Tibial artery (tissue), 4 donors: ENCODE measurements at places on chromosomes 3 and 15.

- no peak overlapping the region for H3K27ac ChIP-seq
- no peaks in the 10 kb centered on the region for H3K36me3 ChIP-seq
- H3K27me3 ChIP-seq, result no peaks in the 10 kb centered on the region
- H3K4me1 ChIP-seq, result no peaks in the 10 kb centered on the region
Observed at GRCh38 chr3:119538772-119539171, 20.6 kb downstream of the CD80 start.

GRCh38 chr15:75136118-75136517 is 65.6 kb upstream of the C15orf39 start:
- H3K27ac ChIP-seq, result no peak overlapping the region
- H3K36me3 ChIP-seq, result no peaks in the 10 kb centered on the region
- peaks cover 8% of the 10 kb centered on the region for H3K4me1 ChIP-seq
- no peaks in the 10 kb centered on the region for H3K27me3 ChIP-seq
- no peak for DNase-seq

GRCh38 chr3:13179181-13179580 is 106.0 kb upstream of the IQSEC1 start:
- H3K27me3 ChIP-seq, result no peaks in the 10 kb centered on the region
- peak; percentile 2 for DNase-seq
- no peak overlapping the region for H3K4me3 ChIP-seq
- no peaks in the 10 kb centered on the region for H3K36me3 ChIP-seq

DNA sequence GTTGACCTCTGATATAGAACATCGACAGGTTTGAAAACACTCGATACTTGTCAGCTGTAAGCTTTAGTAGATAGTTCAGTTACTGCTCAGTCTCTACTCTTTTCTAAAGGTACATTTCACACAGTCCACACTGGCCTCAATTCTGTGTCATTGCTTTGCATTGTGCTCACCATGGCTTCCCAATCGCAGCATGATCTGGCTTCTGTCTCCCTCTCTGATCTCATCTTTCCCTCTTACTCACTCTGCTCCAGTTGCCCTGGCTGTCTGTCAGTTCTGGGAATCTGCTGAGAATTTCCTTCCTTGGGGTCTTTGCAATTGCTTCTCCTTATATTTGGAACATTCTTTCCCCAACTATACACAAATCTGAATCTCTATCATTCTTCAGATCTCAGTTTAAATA is 80.6 kb downstream of the GTF2E1 start:
- H3K27ac ChIP-seq, result no peak overlapping the region
- H3K4me1 ChIP-seq, result no peaks in the 10 kb centered on the region
- DNase-seq, result no peak
- H3K4me3 ChIP-seq, result no peak overlapping the region

GRCh38 chr3:137789236-137789635 is 25.1 kb downstream of the SOX14 start:
- H3K4me3 ChIP-seq, result no peak overlapping the region
- H3K36me3 ChIP-seq, result no peaks in the 10 kb centered on the region
- H3K4me1 ChIP-seq, result no peaks in the 10 kb centered on the region
- H3K27me3 ChIP-seq, result no peaks in the 10 kb centered on the region

GRCh38 chr3:79424811-79425210 is 343.0 kb downstream of the ROBO1 start:
- H3K27ac ChIP-seq, result no peak overlapping the region
- H3K27me3 ChIP-seq, result no peaks in the 10 kb centered on the region
- H3K36me3 ChIP-seq, result no peaks in the 10 kb centered on the region
- DNase-seq, result no peak
- no peak overlapping the region for H3K4me3 ChIP-seq
- no peaks in the 10 kb centered on the region for H3K4me1 ChIP-seq

DNA sequence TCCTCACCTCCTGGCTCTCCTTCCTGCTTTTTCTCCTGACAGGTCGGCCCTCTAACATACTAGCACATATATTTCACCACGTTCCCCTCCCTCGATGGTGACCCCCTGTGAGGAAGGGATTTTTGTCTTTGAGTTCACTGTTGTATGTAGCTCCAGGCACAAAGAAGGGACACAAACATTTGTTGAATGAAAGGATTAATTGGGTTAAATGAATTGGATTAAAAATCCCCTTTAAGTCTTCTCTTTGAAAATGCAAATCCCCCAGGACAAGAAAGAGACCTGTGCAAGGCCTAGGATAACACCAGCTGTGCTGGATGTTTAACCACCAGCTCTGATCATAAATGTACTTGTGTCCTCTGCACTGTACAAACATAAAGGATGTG is 3.3 kb downstream of the CALML4 start:
- H3K4me1 ChIP-seq, result peaks cover 33% of the 10 kb centered on the region
- H3K27me3 ChIP-seq, result no peaks in the 10 kb centered on the region
- no peaks in the 10 kb centered on the region for H3K36me3 ChIP-seq
- DNase-seq, result no peak
- H3K27ac ChIP-seq, result no peak overlapping the region

DNA sequence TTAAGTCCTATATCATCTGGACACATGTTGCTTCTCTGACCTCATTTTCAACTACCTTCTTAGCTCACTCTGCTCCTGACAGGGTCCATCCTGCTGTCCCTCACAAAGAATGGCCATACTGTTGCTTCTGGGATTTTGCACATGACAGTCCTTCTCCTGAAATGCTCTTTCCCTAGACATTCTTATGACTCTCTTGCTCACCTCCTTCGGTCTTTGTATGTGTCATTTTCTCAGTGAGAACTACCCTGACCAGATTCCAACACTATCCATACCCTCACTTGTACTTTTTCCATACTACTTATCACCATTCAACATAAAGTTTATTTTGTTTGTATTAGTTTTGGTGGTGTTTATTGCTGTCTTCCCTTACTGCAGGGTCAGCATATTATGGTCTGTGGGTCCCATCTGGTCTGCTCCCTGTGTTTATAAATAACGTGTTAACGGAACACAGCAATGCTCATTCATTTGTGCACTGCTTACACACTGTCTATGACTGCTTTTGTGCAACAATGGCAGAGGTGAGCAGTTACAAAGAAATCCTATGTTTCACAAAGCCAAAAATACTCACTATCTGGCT is 159.5 kb downstream of the SPATA16 start:
- no peak for DNase-seq
- no peaks in the 10 kb centered on the region for H3K4me1 ChIP-seq
- H3K36me3 ChIP-seq, result no peaks in the 10 kb centered on the region
- no peaks in the 10 kb centered on the region for H3K27me3 ChIP-seq
- H3K27ac ChIP-seq, result no peak overlapping the region

- no peak overlapping the region for H3K4me3 ChIP-seq
- H3K27ac ChIP-seq, result no peak overlapping the region
- H3K4me1 ChIP-seq, result no peaks in the 10 kb centered on the region
- H3K36me3 ChIP-seq, result no peaks in the 10 kb centered on the region
Observed at GRCh38 chr15:40272485-40273056, 10.3 kb downstream of the ANKRD63 start.

- H3K27me3 ChIP-seq, result no peaks in the 10 kb centered on the region
- no peaks in the 10 kb centered on the region for H3K36me3 ChIP-seq
- peaks cover 5% of the 10 kb centered on the region for H3K4me1 ChIP-seq
- no peak overlapping the region for H3K27ac ChIP-seq
Observed at GRCh38 chr15:78991879-78992278, 47.0 kb upstream of the CTSH start.

DNA sequence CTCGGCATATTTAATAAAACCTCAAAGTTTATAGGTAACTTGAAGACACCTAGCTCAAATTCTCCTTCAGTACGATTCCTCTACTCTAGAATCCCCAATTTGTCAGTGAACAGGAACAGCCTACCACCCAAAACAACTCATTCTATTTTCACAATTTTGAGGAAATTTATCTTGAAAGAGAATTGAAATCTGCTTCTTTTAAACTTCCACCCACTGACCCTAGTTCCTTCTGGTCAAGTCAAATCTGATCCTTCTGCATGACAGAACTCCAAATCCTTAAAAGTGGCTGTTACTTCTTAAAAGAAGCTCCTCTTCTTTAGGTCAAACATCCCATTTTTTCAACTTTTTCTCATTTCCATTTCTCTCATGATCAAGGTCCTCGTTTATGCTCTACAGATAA is 4.4 kb downstream of the GABPB1 start:
- H3K4me3 ChIP-seq, result no peak overlapping the region
- H3K4me1 ChIP-seq, result peaks cover 27% of the 10 kb centered on the region
- DNase-seq, result no peak
- H3K36me3 ChIP-seq, result no peaks in the 10 kb centered on the region
- H3K27me3 ChIP-seq, result no peaks in the 10 kb centered on the region

GRCh38 chr3:147816752-147817151 is 407.6 kb downstream of the ZIC1 start:
- DNase-seq, result peak; percentile 49
- H3K4me3 ChIP-seq, result no peak overlapping the region
- H3K4me1 ChIP-seq, result no peaks in the 10 kb centered on the region
- no peak overlapping the region for H3K27ac ChIP-seq
- H3K27me3 ChIP-seq, result no peaks in the 10 kb centered on the region
- H3K36me3 ChIP-seq, result no peaks in the 10 kb centered on the region

DNA sequence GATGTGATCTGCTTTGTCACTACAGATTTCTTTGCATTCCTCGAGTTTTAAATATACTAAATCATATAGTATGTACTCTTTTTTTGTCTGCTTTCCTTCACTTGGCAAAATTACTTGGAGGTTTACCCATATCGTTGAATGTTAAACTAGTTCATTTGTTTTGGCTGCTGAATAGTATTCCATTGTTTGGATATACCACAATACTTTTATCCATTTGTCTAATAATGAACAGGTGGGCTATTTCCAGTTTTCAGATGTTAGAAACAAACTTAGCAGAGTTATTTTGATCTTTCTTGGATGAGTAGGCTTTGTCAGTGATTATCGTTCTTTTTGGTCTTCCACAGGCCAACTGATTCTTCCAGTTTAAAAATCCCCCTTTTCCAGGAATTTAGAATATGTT is 154.0 kb upstream of the TGFBR2 start:
- H3K36me3 ChIP-seq, result no peaks in the 10 kb centered on the region
- H3K4me1 ChIP-seq, result no peaks in the 10 kb centered on the region
- H3K27me3 ChIP-seq, result no peaks in the 10 kb centered on the region
- H3K27ac ChIP-seq, result peak overlapping the region; percentile 70

DNA sequence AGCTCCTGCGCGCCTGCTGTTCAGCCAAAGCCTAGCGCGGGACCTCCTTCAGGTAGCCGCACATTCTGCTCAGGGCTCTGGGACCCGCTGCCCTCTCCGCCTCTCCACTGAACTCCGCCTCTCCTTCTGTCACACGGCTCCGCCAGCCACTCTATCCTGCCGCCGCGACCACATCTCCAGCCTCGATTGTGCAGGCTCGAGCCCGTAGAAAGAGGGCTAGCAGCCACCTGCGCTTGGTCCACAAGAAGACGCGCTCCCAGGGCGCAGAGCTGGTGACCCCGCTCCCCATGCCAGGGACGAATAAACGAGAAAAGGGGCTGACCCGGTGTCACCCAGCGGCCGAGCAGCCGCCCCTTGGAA is 1.1 kb upstream of the VIPR1 start:
- H3K4me1 ChIP-seq, result peaks cover 17% of the 10 kb centered on the region
- no peaks in the 10 kb centered on the region for H3K36me3 ChIP-seq
- peak overlapping the region; percentile 68 for H3K4me3 ChIP-seq
- peak overlapping the region; percentile 59 for H3K27ac ChIP-seq
- no peak for DNase-seq

GRCh38 chr3:134985864-134986715 is 191.0 kb downstream of the EPHB1 start:
- no peaks in the 10 kb centered on the region for H3K4me1 ChIP-seq
- H3K4me3 ChIP-seq, result no peak overlapping the region
- H3K36me3 ChIP-seq, result no peaks in the 10 kb centered on the region
- no peak for DNase-seq
- H3K27ac ChIP-seq, result no peak overlapping the region

- H3K27me3 ChIP-seq, result no peaks in the 10 kb centered on the region
- no peak overlapping the region for H3K27ac ChIP-seq
- no peak overlapping the region for H3K4me3 ChIP-seq
- no peaks in the 10 kb centered on the region for H3K4me1 ChIP-seq
- no peaks in the 10 kb centered on the region for H3K36me3 ChIP-seq
Observed at GRCh38 chr3:111351334-111351733, 190.7 kb upstream of the CD96 start.

GRCh38 chr15:40796512-40796911 is 10.4 kb upstream of the ZFYVE19 start:
- H3K4me3 ChIP-seq, result no peak overlapping the region
- H3K36me3 ChIP-seq, result peaks cover 6% of the 10 kb centered on the region
- no peak overlapping the region for H3K27ac ChIP-seq
- no peaks in the 10 kb centered on the region for H3K4me1 ChIP-seq
- no peaks in the 10 kb centered on the region for H3K27me3 ChIP-seq

DNA sequence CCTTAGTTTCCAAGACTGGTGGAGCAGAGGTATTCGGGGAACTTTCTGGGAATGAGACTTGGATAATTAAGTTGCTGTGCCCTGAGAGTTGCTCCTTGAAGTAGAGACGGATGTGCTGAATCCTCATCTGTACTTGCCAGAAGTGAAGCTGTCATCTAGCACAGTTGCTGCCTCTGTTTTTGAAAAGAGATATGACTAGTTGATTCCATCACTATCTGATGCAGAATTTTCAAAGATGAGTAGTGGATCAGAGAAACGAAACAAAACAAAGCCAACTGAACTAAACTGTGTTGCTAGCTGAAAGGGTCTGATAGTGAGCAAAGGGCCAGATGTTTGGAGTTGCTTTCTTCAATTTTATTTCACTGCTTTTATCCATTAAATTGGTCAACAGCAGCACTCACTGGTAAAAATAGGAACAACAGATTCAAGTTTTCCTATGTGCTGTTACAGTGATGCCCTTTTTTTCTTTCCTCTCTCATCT is 52.7 kb downstream of the MITF start:
- peaks cover 21% of the 10 kb centered on the region for H3K4me1 ChIP-seq
- H3K27me3 ChIP-seq, result no peaks in the 10 kb centered on the region

GRCh38 chr3:126870608-126871210 is 112.2 kb upstream of the PLXNA1 start:
- no peaks in the 10 kb centered on the region for H3K4me1 ChIP-seq
- H3K36me3 ChIP-seq, result no peaks in the 10 kb centered on the region
- H3K27me3 ChIP-seq, result no peaks in the 10 kb centered on the region
- no peak overlapping the region for H3K4me3 ChIP-seq

GRCh38 chr3:19106307-19106706 is 42.0 kb upstream of the KCNH8 start:
- DNase-seq, result no peak
- no peaks in the 10 kb centered on the region for H3K4me1 ChIP-seq
- no peaks in the 10 kb centered on the region for H3K27me3 ChIP-seq
- no peak overlapping the region for H3K4me3 ChIP-seq
- H3K36me3 ChIP-seq, result no peaks in the 10 kb centered on the region
- no peak overlapping the region for H3K27ac ChIP-seq

- DNase-seq, result no peak
- H3K4me1 ChIP-seq, result peaks cover 17% of the 10 kb centered on the region
- no peaks in the 10 kb centered on the region for H3K27me3 ChIP-seq
- H3K36me3 ChIP-seq, result peaks cover 33% of the 10 kb centered on the region
Observed at GRCh38 chr15:52658955-52659354, 20.2 kb downstream of the ATOSA start.

- no peaks in the 10 kb centered on the region for H3K36me3 ChIP-seq
- peaks cover 8% of the 10 kb centered on the region for H3K27me3 ChIP-seq
- no peaks in the 10 kb centered on the region for H3K4me1 ChIP-seq
- H3K4me3 ChIP-seq, result no peak overlapping the region
Observed at GRCh38 chr15:78716651-78717050, 75.6 kb upstream of the CHRNB4 start.

GRCh38 chr15:64720188-64720587 is 55.2 kb downstream of the RBPMS2 start:
- no peak overlapping the region for H3K4me3 ChIP-seq
- H3K36me3 ChIP-seq, result peaks cover 5% of the 10 kb centered on the region
- no peaks in the 10 kb centered on the region for H3K27me3 ChIP-seq
- no peak overlapping the region for H3K27ac ChIP-seq

GRCh38 chr3:171390051-171390941 is 69.9 kb downstream of the TNIK start:
- no peak overlapping the region for H3K4me3 ChIP-seq
- H3K36me3 ChIP-seq, result no peaks in the 10 kb centered on the region
- DNase-seq, result no peak
- no peaks in the 10 kb centered on the region for H3K27me3 ChIP-seq
